Stimulated activated CD4-positive, alpha-beta T cell treated with anti-CD3 and anti-CD28 coated beads, Interleukin-15, amount 100 ng/mL, for 1 hour (primary cell): ENCODE measurements at places on chromosomes 11 and 22.

DNA sequence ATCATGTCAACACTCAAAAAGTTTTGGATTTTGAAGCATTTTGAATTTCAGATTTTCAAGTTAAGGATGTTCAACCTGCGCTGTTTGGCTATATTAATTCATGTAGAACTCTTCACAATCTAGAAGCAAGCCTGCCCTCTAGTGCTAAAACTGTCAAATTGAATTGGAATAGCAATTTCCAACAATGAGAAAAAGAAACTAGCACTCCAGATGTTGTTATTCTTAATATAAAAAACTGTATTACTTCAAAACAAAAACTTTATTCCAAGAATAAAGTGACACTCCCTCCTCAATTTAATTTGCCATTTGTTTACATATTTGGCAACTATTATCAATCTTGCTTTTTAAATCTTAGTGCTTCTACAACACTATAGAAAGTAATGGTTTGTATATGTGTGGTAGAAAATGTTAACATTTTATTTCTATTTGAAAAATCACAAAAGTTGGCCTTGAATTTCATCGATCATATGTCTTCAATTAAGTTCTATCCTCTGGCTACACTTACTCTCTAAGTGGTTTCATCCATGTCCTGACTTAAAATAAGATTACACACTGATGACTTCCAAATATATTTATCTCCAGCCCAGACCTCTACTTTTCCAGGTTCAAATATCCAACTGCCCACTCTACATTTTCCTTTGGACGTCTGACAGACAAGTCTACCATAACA lies 36.6 kb downstream of the DCUN1D5 start:
- no peak for DNase-seq

GRCh38 chr11:126136507-126136906 lies 73.8 kb upstream of the CDON start:
- DNase-seq = no peak

- no peak for DNase-seq
Observed at GRCh38 chr11:36349351-36350136, 53.5 kb downstream of the PRR5L start.

GRCh38 chr11:1853376-1854131 lies 670 bp downstream of the LSP1 start:
- no peak for DNase-seq

DNA sequence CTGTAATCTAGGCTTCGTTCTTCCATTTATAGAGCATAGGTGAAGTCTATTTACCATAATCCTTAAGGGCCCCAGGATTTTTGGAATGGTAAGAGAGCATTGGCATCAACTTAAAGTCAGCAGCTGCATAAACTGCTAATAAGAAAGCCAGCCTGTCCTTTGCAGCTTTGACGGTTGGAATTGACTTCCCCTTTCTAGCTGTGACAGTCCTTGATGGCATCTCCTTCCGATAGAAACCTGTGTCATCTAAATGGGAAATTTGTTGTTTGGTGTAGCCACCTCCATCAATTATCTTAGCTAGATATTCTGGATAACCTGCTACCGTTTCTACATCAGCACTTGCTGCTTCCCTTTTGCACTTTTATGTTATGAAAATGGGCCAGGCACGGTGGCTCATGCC lies 58.0 kb upstream of the GLYATL1B start:
- DNase-seq = no peak

- DNase-seq = no peak
Observed at GRCh38 chr11:10029386-10030121, 264.5 kb downstream of the SBF2 start.

GRCh38 chr11:33389635-33390034 lies 132.5 kb downstream of the HIPK3 start:
- DNase-seq = no peak

DNA sequence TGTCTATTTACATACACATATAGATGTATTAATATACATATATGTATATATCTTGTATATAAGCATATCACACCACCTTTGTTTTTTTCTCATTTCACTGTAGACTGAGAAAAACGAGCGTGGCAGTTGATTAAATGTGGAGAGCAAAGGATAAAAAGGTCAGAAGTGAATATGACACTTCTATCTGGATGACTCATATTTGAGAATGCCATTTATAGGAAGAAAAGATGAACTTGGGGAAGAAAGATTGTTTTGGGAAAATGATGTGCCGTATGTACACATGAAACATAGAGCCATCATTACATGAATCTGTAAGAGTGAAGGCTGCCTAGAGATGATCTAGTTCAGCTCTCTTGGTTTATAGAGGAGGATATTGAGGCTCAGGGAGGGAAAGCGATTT lies 28.7 kb downstream of the AMOTL1 start:
- no peak for DNase-seq

GRCh38 chr11:46102843-46103242 lies 18.4 kb downstream of the PHF21A start:
- no peak for DNase-seq

- DNase-seq = no peak
Observed at GRCh38 chr11:108624196-108624925, 30.8 kb upstream of the EXPH5 start.

DNA sequence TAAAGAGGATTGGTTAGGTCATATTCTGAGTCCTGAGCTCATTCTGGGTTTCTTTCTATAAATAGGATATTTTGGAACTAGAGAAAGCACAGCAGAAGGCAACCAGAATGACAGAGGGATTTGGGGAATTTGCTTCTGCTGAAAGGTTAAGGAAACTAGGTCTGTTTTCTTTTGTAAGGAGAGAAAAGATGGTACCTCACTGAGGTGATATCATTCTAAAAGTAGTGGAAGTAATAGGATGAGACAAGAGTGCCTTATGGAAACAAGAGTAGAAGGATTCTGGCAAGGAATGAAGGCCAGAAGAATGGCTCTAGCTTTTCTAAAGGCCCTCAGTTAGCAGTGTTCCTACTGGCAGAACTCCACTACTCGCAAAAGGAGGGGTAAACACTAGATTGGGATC lies 26.7 kb upstream of the BDNF start:
- no peak for DNase-seq
